ENCODE measurements at places on chromosomes 1 and 21. TPM values are rescaled to one million over a fixed set of nuclear protein-coding genes. Genes with fewer than 3 reads are reported as not detected.
A peak's percentile ranks its signal among the peaks of the same experiment; 100 is the strongest.

- DNase-seq: no peak
Measured at GRCh38 chr1:234631721-234632125, 21.7 kb upstream of the IRF2BP2 start.

- DNase-seq: no peak
Measured at GRCh38 chr1:116298746-116299145, 74.3 kb upstream of the ATP1A1 start.

DNA sequence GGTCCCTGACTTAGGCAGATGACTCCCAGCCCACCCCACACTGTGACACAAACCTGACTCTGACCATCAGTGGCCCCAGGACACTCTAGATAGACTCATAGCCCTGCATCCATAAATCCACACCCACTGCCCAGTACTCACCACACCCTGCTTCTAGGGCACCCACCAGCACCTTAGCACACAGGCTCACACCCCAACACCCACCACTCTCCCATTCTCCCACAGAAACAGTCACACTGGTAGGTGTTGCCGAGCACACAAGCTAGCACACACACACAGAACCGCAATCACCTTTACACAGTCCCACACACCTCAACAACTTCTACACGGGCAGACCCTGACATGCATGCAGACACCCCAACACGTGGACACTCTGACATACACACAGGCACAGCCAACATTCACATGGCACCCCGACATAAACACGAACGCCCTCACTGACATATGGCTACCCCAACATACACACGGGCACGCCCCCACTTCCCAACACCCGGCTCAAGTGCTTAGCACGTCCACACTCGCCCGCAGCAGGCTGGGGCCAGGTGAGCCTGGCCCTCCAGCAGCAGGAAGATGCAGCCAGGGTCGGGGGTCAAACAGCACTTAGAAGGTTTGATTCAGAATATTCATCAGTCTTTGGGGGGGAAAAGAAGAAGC lies 105.5 kb upstream of the TARDBP start:
- no peak for DNase-seq

DNA sequence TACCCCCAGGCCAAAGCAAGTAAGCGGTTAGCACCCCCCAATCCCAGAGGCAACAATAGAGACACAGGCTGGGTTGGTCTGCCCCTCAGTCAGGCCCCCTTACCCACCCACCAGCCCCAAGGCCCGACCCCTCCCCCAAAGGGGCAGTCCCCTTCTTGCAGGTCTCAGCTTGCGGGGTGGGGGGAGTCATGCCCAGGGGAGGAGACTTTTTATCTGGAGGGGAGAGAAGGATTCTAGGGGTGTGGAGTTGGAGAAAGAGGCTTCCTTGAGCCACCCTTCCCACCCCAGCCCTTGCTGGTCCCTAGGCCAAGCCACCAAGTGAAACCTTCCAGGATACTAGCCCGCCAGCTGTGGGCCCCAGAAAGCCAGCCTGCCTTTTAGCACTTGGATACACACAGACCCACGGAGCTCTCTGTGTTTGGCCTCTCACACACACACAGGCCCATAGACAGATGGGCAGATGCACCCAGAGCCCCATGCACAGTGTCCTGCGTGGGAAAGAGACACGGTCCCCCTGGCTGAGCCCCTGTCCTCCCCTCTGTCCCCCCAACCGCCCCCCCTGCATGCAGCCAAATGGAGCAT lies 7.1 kb downstream of the TMEM54 start:
- peak; percentile 49 for DNase-seq

DNA sequence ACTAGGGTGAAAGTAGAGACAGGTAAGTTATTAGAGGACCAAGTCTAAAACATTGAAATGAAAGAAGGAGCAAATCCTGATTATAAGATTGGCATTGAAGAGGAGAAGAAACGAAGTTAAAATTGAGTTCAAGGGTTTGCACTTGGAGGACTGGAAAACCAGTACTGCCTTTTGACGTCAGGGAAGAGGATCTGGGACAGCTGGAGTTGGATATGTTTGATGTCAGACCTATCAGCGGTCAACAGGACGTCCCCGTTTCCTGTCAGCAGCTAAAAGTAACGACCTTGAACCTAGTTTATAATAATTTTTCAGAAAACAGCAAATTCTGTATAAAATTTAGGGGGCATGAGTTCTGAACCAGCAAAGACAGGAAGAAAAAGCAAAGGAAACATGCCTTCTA lies 1.2 kb upstream of the NID1 start:
- DNase-seq: peak; percentile 35

DNA sequence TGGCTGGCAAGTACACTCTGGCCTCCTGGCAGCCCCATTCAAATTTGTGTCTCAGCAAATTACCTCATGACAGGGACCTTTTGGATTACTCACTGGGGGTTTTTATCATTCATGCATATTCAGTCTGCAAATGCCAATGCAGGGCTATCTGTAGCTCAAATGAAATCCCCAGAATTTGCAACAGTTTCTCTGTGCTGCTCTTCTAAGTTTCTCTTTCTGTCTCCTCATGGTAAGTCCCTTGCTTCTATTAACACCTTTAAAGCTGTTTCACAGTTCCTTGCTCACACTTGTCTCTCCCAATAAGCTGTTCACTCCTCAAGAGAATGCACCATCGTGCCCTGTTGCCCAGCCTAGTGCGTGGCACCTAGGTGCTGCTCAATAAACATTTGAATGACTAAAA lies 3.3 kb upstream of the FAM78B start:
- no peak for DNase-seq

DNA sequence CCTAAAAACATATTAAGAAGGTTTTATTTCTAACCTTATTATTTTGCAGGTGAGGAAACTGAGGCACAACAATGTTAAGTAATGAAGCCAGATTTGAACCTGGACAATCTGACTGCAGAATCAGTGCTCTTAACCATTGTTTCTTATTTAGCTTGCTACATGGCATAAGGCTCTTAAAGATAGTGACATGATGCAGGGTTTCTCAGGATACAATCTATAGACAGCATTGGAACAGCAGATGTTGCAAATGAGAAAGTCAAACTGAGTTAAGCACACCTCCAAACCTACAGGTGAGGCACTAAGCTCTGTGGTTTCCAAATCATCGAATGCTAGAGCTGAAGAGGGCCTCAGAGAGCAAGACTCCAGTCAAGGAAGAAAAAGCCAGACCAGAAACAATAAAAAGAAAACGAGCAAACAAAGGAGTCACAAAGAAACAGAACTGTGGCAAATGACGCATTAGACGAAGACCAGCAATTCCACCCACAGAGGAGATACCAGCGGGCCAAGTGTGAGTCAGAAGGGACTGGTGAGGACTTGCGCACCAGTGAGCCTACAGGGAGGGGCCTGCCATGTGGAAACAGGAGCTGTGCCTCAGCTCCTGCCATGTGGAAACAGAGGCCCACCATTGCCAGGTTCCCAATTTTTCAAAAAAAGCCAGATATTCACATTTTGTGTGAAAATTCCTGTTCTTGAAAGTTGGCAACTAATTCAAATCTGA lies 14.4 kb downstream of the CD58 start:
- DNase-seq: no peak

DNA sequence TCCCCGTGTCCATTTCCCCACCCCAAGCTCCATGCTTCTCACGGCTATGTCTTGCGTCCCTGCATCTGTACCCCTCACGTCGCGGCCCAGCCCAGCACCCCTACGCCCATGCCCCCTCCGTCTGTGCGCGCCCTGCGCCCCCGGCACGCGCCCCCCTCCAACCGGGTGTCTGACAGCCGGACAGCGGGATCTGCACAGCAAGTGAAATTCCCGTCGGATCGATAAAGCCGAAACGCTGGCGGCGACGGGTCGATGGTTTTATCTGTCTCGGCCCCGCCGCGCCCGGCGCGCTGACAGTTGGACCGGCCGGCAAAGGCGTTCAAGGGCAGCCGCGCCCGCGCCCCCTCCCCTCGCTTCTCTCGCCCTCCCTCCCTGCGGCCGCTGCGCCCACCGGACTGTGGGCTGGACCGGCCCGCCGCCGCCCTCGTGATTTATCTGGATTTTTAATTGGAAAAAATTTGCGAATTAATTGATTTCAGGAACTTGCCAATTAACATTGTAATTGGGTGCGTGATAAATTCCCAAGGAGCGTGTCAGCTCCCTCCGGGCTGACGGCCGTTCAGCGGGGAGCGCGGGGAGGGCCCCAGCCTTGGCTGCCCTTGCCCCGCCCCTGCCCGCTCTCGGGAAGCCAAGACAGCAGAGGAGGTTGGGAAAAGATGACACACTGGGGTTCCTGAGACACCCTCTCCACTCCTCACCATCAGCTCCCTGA lies 57.1 kb downstream of the TMEM53 start:
- no peak for DNase-seq

GRCh38 chr1:105172788-105173187 lies 1423.1 kb downstream of the AMY1C start:
- peak; percentile 0 for DNase-seq

GRCh38 chr1:179731643-179732042 lies 11.4 kb upstream of the FAM163A start:
- no peak for DNase-seq

DNA sequence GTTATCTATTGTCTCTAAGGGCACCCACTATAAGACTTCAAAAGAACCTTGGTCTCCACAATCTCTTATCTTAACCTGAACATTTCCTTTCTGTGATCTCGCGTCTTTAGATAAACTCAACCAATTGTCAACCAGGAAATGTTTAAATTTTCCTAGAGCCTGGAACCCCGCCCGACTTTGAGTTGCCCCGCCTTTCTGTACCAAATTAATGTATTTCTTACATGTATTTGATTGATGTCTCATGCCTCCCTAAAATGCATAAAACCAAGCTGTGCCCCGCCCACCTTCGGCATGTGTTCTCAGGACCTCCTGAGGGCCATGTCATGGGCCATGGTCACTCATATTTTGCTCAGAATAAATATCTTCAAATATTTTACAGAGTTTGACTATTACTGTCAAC lies 5.9 kb upstream of the CXADR start:
- no peak for DNase-seq

GRCh38 chr1:154943649-154944400 lies 7.3 kb upstream of the PMVK start:
- peak; percentile 65 for DNase-seq

- no peak for DNase-seq
Measured at GRCh38 chr1:210746024-210746731, 387.8 kb downstream of the KCNH1 start.

DNA sequence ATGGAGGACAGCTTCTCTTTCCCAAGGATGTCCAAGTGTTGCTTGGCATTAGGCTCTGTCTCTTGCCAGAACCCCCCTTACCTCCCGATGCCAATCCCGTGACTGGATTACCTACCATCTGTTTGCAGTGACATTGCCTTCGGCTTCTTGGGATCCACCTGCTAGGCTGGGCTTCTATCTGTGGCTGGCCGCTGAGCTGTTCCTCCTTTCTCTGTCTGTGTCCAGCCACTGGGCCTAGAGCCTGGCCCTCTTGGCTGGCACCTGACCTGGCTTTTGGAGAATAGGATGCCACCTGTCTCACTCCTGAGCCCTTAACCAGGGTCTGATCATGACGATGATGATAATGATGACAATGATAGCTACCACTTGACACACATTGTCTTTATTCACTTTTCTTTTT lies 41.6 kb upstream of the STUM start:
- no peak for DNase-seq

- DNase-seq: peak; percentile 13
Measured at GRCh38 chr1:215418876-215419447, 148.1 kb upstream of the KCTD3 start.

- DNase-seq: no peak
Measured at GRCh38 chr1:229793488-229793887, 167.4 kb downstream of the URB2 start.

DNA sequence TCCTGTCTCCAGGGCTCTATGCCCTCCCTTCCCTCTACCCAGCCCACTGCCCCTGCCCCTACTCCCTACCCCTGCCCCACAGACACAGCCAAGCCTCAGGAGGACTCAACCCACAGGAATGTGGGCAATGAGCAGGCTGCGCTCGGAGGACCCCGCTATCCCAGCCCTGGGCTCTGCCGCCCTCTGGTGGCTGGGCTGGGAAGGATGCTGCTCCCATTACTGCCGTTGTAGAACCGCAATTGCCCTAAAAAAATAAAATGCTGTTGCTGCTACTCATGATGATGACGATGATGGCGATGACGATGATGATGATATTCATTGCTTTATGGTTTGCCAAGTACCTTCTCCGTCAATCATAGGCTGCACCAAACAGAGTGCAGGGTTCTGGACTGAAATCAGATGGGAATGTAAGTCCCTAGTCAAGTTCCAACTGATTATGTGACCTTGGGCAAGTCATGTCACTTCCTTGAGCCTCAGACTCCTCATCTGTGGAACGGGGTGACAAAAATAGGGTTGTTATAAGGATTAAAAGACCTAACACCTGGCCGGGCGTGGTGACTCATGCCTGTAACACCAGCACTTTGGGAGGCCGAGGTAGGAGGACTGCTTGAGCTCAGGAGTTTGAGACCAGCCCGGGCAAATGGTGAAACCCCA lies 24.6 kb downstream of the ARHGEF19 start:
- peak; percentile 86 for DNase-seq

DNA sequence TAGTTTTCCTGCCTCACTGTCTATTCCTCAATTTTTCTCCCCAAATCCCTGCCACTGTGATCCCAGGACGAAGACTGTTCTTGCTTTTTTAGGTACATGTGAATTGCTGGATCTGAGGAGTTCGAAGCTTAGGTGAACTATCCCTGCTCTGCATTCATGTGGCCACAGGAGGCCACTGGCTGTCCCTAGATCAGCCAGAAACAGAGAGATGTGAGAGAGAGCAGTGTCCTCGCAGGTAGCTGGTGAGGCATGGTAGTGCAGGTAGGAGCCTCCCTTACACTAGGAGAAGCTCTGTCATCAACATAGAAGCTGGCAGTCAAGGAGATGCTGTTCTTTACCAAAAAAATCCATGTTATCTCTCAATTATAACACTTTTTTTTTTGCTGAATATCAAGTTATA lies 71.5 kb downstream of the USP24 start:
- no peak for DNase-seq

DNA sequence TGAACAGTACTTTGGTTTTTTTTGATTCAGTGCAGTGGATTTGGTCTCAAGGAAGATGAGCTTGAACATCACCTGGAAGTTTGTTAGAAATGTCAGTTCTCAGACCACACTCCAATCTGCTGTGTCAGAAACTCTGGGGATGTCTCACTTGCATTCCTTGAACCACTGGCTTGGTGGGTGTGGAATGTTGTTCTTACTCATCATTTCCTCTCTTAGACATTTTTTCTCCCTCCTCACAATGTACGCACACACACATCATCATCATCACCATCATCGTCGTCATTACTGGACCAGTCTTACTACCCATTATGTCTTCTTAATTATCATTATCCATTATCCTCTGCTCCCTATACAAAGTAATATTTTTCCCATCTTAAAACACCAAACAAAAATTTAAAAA lies 91.9 kb upstream of the KCNK2 start:
- no peak for DNase-seq

Gene TMPRSS3
- 0.21 TPM for total RNA-seq

Gene SHISA4
- total RNA-seq: 40.5 TPM

Gene COL16A1
- total RNA-seq: 158 TPM

Gene CELA2A
- total RNA-seq: not detected

Gene CDK18
- total RNA-seq: 7.7 TPM

Gene ROR1
- 13.6 TPM for total RNA-seq

Gene OR6K2
- not detected for total RNA-seq

Gene MTARC2
- 13.3 TPM for total RNA-seq

Gene SLAMF6
- total RNA-seq: not detected

Gene FCGR1A
- total RNA-seq: 1.7 TPM
